ENCODE measurements at places on chromosomes 3 and 15. TPM values are rescaled to one million over a fixed set of nuclear protein-coding genes. Genes with fewer than 3 reads are reported as not detected.

Gene C2CD4B
- 2.7 TPM for total RNA-seq

DNA sequence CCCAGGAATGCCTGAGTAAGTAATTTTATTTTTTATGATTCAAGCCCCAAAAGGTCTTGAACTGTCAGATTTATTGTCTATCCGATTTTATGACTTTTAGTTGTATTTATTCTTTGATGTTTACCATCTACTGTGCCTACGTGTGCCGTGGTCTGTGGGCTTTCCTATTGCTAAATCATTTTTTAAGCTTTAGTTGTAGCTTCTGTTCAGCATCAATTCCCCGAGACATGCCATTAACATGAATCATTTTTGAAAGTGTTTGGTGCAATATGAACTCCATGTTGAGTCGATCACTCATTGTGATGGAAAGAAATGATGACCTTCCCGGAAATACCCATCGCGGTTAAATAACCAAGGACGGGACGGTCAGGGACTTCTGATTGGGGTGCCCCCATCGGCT, 268.7 kb upstream of the THRB start:
- no peaks in the 10 kb centered on the region for H3K27me3 ChIP-seq
- no peaks in the 10 kb centered on the region for H3K36me3 ChIP-seq
- H3K4me3 ChIP-seq = no peak overlapping the region
- no peaks in the 10 kb centered on the region for H3K4me1 ChIP-seq
- no peak for DNase-seq

- peaks cover 11% of the 10 kb centered on the region for H3K4me1 ChIP-seq
- H3K4me3 ChIP-seq = no peak overlapping the region
- no peak for DNase-seq
- H3K36me3 ChIP-seq = no peaks in the 10 kb centered on the region
Measured at GRCh38 chr3:194245975-194246561, 105.1 kb downstream of the CPN2 start.

DNA sequence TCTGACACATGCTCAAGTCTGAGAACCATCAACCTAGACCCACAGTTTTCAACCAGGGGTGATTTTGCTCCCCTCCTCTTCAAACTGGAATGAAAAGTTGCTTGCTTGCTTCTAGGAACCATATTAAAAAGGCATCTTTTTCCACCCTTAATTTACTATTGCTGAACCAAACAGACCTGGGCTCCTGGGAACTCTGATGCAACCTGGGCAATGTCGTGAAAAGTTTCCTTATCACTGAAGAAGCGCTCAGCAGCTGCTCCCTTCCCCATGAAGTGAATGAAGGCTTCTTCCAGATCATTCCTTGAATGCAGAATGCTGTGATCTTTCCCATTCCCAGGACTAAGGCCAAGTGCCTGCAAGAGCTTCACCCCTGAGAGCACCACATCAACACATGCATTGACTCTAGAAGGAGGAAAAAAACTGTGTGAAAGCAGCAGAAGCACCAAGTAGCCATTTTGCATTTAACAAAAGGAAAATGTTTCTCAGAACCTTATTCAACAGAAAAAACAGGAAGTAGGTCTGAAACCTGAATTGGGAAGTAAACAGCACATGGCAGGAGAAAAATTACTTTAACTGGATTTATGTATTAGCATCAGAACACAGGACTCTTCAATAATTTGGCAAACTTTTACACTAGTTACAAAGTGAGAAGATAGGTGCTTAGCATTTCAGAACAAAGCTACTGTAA, 8.7 kb downstream of the ADPGK start:
- no peaks in the 10 kb centered on the region for H3K4me1 ChIP-seq
- no peak for DNase-seq
- no peaks in the 10 kb centered on the region for H3K36me3 ChIP-seq
- no peaks in the 10 kb centered on the region for H3K27me3 ChIP-seq
- no peak overlapping the region for H3K27ac ChIP-seq

- H3K27ac ChIP-seq = no peak overlapping the region
- no peak for DNase-seq
- no peaks in the 10 kb centered on the region for H3K36me3 ChIP-seq
Measured at GRCh38 chr3:136772709-136773108, 20.5 kb upstream of the STAG1 start.

Gene SLC22A14
- total RNA-seq = 2.7 TPM

- no peaks in the 10 kb centered on the region for H3K4me1 ChIP-seq
- H3K4me3 ChIP-seq = no peak overlapping the region
- no peaks in the 10 kb centered on the region for H3K27me3 ChIP-seq
Measured at GRCh38 chr3:181417748-181418147, 294.0 kb upstream of the SOX2 start.

GRCh38 chr3:45003406-45003805, 22.7 kb upstream of the CLEC3B start:
- H3K27me3 ChIP-seq = no peaks in the 10 kb centered on the region
- H3K4me1 ChIP-seq = no peaks in the 10 kb centered on the region
- no peak overlapping the region for H3K4me3 ChIP-seq
- H3K27ac ChIP-seq = no peak overlapping the region
- DNase-seq = no peak

DNA sequence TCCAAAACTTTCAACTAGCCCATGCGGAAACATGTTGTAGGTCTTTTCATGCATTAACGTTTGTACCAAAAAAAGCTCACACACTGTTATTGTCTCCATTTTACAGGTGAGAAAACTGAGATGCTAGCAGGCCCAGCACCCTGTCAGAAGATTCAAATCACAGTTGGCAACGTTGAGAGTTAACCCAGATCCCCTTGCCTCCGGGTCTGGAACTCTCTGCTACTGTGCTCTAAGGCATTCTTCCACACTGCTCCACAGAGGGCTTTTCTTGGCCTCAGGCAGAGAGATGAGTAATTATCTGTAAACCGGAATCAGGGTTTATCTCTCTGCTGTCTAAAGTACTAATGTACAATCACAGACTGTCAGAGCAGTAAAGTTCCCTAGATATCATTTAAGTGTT, 186.0 kb upstream of the LPP start:
- no peaks in the 10 kb centered on the region for H3K36me3 ChIP-seq
- no peaks in the 10 kb centered on the region for H3K27me3 ChIP-seq
- H3K4me3 ChIP-seq = no peak overlapping the region
- no peak for DNase-seq
- no peaks in the 10 kb centered on the region for H3K4me1 ChIP-seq

Gene FAM107A
- 14.8 TPM for total RNA-seq

Gene GABRR3
- 0.19 TPM for total RNA-seq

DNA sequence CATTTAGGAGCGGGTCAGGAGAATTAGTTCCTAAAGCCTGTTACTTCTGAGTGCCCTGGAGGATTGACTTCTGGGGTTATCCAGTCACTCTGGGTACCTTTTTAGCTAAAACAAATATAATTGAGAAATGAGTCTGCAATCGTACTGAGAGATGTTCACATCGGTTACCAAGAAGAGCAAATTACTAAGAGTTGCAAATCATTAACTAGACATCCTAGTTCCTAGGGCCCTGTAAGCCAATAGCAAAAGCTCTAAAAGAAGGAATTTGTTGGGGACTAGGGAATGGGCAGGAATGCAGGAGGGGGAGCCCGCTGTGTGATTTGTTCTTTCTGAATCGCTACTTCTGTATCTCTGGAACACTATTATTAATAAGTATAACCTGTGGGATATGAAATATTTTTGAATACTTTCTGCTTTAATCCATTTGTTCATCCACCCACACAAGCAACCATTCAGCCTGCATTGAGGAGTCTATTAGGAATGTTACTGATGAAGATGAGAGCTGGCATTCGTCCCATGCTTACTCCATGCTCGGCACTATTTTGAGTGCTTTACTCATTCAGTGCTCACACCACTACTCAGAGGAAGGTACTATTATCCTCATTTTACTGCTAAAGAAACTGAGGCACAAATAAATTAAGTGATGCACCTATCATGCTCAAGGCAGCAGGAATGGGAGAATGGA, 31.5 kb upstream of the KY start:
- H3K4me3 ChIP-seq = no peak overlapping the region
- no peaks in the 10 kb centered on the region for H3K36me3 ChIP-seq
- no peak overlapping the region for H3K27ac ChIP-seq

- H3K36me3 ChIP-seq = no peaks in the 10 kb centered on the region
- no peak for DNase-seq
- no peak overlapping the region for H3K4me3 ChIP-seq
- no peaks in the 10 kb centered on the region for H3K27me3 ChIP-seq
- H3K27ac ChIP-seq = no peak overlapping the region
- H3K4me1 ChIP-seq = peaks cover 5% of the 10 kb centered on the region
Measured at GRCh38 chr3:37686220-37686619, 175.5 kb upstream of the CTDSPL start.

Gene SCN11A
- total RNA-seq = 3.0 TPM

DNA sequence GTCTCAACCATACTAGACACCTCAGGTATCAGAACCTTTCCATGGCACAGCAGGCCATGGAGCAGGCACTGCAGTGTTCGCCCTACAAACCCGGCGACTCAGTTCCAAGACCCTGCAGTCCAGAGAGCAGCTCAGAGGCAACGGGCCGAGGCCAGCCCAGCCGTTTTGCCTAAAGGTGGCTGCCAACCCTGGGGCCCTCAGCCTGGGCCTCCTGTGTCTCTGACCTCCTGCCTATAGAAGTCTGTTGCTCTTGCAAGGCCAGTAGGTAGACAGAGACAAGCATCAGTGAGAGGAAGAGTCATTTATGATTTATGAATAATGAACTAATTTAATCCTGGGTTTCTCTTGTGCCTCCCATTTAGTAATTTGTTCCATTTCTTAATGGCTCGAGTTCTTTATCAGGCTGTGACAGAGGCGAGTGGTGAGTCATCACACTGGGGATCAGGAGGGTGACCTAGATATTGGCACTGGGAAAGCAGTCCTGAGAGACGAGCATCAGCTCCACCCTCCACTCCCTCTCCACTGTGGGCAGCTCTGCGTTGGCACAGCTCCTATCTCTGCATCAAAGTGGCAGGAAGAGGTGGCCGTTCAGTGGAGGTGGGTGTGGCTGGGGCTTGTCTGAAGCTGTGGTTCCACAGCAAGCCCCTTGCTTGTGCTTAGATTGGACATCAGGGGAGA, 79.8 kb downstream of the ABHD5 start:
- H3K4me1 ChIP-seq = peaks cover 21% of the 10 kb centered on the region
- no peak overlapping the region for H3K4me3 ChIP-seq
- no peaks in the 10 kb centered on the region for H3K36me3 ChIP-seq
- DNase-seq = peak; percentile 79
- peak overlapping the region; percentile 52 for H3K27ac ChIP-seq

Gene PLSCR2
- 6.5 TPM for total RNA-seq

DNA sequence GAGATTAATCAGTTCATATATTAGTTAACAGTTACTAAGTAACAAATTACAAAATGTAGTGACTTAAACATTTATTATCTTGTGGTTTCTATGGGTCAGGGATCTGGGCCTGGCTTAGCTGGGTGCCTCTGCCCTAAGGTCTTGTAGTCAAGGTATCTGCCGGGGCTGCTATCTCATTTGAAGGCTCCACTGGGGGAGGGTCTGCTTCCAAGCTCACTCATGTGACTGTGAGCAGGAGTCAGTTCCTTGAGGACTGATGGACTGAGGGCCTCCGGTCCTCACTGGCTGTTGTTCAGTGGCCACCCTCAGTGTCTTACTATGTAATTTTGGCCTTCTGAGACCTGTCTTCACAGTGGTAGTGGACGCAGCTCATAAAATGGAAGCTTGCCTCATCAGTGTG, 135.9 kb upstream of the PLXNA1 start:
- peaks cover 7% of the 10 kb centered on the region for H3K4me1 ChIP-seq
- no peaks in the 10 kb centered on the region for H3K36me3 ChIP-seq
- H3K27ac ChIP-seq = no peak overlapping the region
- H3K27me3 ChIP-seq = no peaks in the 10 kb centered on the region

Gene APOD
- total RNA-seq = 83.9 TPM

Gene TGM5
- total RNA-seq = 2.1 TPM

DNA sequence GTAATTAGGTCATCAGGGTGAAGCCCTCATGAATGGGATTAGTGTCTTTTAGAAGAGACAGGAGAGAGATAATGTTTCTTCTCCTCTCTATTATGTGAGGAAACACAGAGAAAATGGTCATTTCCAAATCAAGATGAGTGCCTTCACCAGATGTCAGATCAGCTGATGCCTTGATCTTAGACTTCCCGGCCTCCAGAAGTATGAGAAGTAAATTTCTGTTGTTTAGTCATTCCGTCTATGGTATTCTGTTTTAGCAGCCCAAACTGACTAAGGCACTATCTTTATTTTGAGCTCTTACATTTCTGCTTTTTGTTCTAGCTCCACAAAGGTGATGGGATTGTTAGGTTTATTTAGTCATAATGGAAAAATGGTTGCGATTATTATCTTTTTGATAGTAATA, 273.2 kb upstream of the GADL1 start:
- no peak for DNase-seq

DNA sequence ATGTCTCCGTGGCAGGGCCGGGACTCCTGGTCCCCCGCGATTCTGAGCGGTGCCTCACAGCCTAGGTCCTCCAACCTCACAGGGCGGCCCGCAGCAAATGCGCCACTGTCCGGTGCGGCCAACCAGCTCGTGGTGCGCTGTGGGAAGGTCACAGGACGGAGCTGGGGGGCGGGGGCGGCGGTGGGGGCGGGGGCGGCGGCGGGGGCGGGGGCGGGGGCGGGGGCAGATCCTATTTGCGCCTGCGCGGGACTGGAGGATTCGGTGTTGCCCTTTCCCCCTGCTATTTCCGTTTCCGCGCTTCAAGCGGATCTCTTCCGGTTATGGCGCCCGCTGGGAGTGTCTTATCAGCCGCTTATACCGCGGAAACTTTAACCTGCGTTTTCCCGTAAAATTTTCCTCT, 106.7 kb upstream of the SNRPN start:
- H3K27ac ChIP-seq = no peak overlapping the region
- H3K36me3 ChIP-seq = no peaks in the 10 kb centered on the region
- DNase-seq = peak; percentile 82
- H3K27me3 ChIP-seq = no peaks in the 10 kb centered on the region
- peak overlapping the region; percentile 29 for H3K4me3 ChIP-seq

DNA sequence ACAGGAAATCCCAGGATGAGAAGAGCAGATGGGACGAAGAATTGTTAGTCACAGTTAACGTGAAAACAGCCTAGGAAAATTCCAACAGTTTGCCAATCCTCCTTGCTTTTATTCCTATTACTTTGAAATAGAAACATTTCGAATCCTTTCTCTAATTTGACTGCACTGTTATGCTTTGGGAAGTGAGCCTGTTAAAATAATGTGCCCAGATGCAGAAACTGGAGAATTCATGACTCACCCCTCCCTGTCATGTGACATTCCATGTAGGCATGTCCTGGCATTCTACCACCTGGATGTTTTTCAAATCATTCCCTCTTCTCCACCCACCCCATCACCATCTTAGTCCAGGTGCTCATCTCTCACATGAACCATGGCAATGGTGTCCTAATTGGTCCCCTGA, 107.3 kb downstream of the MINAR1 start:
- no peaks in the 10 kb centered on the region for H3K4me1 ChIP-seq
- no peak overlapping the region for H3K4me3 ChIP-seq

Gene SLC25A38
- total RNA-seq = 52.9 TPM

GRCh38 chr3:140242818-140243276, 307.9 kb downstream of the CLSTN2 start:
- H3K36me3 ChIP-seq = no peaks in the 10 kb centered on the region
- H3K27ac ChIP-seq = no peak overlapping the region
- no peak for DNase-seq
- H3K4me1 ChIP-seq = no peaks in the 10 kb centered on the region
